ENCODE measurements at places on chromosomes 4 and X.

DNA sequence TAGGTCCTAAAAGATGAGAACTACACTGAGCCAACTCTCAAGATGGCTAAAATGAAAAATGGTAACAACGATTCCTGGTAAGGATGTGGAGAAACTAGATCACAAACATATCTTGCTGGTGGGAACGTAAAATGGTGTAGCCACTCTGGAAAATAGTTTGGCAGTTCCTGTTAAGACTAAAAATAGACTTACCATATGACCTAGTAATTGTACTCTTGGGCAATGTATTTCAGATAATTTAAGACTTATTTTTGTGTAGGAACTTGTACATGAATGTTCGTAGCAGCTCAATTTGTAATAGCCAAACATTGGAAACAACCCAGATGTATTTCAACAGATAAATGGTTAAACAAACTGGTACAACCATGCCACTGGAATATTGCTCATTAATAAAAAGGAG, 106.2 kb downstream of the HDAC8 start:
- no peak for DNase-seq

DNA sequence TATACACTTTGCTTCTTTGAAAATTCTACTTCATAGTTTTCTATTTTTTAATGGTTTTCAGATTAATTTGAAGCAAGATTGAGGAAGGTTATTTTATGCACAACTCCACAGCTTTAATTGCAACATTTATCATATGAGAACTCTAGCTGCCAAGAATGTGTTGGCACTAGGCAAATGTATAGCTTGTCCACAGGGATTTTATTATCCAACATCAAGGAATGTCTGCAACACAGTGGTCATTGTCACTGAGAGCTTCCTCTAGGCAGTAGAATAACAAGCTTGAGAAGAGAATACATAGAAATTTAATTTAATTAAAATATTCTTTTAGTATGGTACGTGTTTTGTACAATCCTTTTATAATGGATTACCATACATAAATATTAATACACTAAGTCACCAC, 1600.8 kb downstream of the ARAP2 start:
- DNase-seq = no peak

GRCh38 chr4:88177983-88178625, 19.7 kb upstream of the ABCG2 start:
- DNase-seq = no peak

DNA sequence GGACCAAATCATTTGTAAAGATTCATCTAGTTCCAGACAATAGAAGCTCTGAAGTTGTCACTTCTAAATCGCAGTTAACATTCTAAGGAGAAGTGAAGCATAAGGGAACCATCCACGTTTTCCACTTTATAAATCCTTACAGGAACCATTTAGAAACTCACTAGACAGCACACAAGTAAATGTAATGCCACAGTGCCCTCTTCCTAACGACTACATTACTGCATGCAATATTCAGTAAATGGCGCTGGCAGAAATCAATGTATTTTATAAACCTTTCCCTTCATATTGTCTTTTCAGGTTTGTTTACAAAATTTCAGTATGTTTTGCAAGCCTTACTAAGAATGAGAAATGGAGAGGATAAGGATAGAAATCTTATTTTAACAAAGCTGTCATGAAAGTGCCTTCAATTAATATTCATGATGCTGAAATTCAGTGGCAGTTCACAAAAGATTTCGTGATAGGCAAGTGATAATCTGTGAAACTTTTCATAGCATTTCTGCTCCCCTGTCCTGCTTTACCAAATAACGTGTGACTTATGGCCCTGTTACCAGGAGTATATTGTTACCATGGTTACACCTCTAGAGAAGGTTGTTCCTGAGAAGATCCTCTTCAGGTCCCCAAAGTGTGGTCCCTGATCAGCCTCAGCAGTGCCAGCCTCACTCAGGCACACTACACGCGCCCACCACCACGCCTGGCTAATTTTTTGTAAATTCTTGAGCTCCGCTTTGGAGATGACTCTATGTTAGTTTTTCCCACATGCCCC, 54.2 kb downstream of the TMA16 start:
- DNase-seq = no peak

DNA sequence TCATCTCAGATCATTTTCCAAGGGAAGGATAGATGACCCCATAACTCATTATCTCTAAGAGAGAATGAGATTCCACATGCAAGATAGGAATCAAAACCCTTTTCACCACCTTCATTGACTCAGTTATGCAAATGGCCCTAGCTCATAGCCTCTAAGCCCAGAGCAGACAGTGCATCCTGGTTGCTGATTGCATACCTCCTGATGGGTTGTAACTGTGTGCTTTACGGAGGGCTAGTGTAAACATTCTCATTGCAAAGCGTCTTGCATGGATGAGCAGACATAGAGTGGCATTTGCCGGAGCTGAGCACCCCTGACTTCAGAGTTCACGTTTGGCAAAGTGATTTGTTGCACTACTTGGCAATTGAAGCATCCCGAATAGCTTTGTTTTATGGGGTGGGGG, 151.0 kb downstream of the VCX3A start:
- no peak for DNase-seq

GRCh38 chr4:71375494-71375893, 36.7 kb downstream of the SLC4A4 start:
- DNase-seq = no peak

DNA sequence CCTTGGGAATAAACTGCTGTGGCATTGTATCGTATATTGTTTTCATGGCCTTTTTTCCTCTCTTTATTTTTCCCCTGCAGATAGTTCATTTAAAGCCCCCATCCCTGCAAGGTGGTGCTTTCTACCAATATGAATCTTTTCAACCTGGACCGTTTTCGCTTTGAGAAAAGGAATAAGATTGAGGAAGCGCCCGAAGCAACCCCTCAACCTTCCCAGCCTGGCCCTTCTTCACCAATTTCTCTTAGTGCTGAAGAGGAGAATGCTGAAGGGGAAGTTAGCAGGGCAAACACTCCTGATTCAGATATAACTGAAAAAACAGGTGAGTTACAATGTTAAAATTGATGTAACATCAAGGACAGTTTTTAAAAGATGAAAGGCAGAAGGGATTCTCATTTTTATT, 601 bp downstream of the SMARCAD1 start:
- no peak for DNase-seq

DNA sequence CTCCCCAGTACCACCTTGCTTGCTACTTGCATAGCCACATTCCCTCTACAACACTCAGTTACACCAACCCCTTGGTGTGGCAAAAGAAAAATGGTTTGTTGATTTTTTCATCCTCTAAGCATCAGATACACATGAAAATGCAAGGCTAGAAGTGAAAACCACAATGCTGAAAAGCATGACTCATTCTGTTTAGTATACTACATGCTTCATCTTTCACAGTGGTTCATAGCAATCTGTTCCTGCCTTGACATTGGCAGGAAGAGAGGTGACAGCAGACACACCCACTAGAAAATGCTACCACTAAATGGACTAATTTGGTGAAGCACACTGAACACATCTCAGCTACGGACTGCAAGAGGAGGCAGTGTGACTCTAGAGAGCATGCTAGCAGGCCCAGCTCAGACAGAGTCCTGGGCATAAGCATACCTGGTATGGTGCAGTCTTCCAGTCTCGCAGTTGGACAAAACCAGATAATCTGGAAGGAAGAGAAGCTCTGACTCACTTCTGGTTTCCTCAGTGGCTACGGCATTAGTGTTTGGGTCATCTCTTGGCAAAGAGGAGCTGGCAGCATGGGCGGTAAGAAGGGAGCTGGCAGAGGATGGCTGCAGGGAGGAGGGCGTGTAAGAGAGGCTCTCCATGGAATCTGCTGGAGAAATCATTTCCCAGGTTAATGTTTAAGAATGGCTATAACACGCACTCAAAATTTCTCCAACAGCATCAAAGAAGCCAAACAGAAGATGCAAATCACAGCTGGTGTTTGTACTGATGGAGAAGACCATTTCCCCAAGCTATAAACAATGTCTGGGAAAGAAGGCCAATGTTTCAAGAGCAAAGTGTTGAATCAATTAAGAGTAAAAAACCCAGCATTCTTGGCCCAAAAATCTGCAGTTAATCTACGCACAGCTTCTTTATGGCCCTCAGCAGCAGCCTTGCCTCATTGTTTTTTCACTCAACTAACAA, 37.8 kb downstream of the GAB3 start:
- no peak for DNase-seq

GRCh38 chr4:15779306-15779705, 1.2 kb downstream of the CD38 start:
- no peak for DNase-seq

DNA sequence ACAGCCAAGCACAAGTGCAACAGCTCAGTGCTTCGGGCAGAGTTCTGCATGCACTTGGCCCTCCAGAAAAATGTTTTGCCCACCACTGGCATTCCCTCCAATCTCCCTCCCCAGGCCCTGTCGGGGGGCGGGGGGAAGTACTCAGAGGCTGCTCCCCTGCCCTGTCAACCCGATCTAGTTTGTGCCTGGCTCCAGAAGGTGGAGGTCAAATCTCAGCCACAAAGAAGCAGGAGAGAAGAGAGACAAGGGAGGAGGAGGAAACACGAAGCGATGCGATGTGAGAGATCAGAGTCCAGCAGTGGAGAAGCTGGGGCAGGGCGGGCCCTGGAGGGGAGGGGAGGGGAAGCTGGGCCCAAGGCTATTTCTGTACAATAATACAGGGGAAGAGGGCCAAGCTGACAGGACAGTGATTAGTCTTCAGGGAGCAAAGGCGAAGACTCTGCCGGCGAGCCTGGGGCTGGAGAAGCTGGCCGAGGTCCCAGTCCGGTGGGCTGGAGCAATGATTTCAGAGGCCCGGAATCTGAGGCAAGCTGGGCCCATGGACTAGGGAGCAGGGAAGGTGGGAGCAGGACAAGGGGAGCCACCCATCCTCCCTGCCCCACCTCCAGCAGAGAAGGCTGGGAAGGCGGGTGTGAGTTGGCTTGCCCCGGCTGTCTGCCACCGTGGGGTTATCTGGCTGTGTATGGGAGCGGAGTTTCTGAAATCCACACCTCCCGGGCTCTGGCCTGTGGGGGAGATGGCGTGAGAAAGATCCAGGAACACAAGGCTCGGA, 167.1 kb downstream of the EFNB1 start:
- no peak for DNase-seq

GRCh38 chrX:15160558-15161095, 109.3 kb downstream of the ASB9 start:
- DNase-seq = no peak

DNA sequence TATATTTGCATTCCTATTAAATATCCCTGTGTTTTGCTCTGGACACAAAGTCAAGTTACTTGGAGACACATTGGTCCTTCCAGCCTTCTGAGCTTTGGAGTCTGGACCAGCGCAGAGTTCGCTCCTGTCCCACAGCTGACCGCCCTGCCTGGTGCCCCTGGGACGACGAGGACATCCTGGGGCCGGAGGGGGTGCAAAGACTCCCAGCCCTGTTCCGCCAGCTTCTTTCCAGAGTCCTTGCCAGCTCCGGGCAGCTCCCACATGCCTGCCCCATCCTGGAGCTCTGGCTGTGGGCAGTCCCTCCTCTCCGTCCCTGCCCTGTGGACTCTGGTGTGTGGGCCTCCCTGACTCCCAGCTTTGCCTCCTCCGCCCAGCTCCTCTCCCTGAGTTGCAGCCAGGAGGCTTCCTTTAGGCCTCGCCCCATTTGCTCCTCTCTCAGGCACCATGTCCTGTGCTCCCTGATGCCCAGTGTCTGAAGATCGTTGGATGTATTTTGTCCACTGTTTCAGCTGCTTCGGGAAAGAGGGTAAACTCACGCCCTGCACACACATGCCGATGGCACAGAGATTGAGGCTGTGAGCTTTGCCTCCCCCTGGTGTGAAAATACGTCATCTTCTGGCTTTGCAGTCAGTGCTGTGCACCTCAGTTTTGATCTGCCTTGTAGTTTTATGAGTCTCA, 4.9 kb upstream of the PCGF3 start:
- no peak for DNase-seq

DNA sequence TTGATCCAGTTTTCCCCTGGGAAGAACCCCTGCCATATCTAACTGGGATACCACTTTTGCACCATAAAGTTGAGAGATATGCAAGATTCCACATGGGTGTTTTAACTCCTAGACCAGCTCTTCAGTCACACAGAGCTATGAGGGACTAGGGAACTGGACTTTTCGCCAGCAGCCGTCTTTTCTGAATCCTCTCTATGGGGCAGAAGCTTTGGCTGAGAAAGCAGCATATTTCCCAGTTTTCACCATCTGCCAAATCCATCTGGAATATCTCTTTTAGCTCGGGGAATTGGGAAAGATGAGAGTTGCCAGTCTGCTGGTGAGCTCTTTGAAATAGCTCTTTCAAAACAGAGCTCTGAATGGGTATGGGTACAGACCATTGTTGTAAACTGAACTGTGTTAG, 20.9 kb downstream of the APOOL start:
- DNase-seq = no peak

DNA sequence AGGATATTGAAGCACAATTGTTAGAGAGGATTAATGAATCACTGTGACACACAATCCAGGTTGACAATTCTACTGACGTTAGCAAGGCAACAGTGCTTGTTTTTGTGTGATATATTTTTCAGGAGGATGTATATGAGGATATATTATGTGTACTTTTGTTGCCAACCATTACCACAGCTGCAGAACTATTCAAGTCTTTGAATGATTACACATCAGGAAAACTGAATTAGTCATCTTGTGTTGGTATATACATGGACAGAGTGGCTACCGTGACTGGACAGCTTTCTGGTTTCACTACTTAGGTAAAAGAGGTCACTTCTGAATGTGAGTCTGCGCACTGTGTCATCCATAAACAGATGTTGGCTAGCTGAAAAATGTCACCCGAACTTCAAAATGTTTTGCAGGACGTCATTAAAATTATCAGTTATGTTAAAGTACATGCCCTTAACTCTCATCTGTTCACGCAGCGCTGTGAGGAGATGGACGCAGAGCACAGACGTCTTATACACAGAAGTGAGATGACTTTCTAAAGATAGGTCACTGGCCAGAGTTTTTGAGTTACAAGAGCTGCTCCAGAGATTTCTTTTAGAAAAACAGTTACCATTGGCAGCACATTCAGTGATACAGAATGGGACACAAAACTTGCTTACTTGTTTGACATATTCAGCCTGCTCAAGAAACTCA, 69.0 kb downstream of the MRPL1 start:
- DNase-seq = no peak

DNA sequence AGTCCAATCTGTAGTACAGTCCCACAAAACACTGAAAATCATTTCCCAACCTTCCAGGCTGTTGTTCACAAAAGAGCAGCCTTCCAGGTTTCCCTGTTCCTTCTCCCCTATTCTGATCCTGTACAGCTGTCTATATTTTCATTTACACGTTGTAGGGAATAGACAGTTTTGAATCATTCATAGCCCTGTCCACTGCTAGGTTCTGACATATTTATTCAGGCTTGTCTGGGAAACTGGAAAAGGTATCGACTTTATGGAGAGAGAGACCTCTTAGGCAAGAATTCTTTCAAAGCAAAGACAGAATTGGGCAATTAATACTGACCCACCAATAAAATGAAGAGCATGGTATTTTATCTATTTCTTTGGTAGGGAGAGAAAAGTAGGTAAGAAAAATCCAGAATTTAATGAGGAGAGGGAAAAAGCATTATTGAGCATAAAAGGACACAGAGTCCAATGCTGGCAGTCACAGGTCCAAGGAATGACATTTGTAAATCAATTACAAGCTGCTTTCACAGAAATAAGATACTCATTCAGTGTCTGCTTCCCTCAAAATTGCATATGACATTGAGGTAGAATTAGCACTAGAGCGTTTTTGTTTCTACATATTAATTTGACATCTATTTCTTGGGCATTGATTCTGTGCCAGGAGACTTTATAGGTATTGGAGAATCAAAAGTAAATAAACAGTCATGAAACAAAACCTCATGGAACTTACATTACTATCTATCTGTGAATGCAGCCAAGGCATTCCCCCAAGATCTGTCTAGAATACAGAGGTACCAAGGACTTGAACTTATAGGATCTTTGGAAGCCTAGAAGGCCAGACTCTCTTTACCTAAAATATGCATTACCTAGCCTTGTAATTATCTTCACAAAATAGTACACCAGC, 127.2 kb downstream of the CAMK2D start:
- DNase-seq = no peak
